ENCODE measurements at places on chromosomes 12 and 14.

- DNase-seq: no peak
Measured at GRCh38 chr14:52011523-52011922, 22.2 kb downstream of the RTRAF start.

DNA sequence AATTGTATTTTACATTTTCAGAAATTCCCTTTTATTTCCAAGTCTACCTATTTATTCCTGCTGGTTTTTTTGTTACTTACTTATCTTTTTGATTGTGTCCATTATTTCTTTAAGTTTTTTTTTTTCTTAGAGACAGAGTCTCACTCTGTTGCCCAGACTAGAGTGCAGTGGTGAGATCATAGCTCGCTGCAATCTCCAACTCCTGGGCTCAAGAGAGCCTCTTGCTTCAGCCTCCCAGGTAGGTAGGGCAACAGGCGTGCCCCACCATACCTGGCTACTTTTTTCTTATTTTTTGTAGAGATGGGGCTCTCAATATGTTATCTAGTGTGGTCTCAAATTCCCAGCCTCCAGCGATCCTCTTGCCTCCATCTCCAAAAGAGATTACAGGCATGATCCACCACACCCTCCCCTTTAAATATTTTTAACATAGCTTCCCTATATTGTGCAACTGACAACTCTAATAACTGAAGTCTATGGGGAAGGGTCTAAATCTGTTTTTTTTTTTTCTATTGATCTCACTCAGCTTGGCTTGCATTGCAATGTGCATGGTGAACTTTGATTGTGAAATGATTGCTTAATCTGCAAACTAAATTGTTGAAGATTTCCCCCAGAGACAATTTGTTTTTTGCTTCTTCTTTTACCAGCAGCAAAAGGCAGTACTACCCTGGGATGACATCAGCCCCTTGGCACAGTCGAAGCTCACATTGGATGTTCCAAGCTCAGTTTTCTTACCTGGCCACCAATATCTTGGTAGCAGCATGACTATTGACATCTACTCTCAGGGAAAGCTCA lies 25.7 kb upstream of the COCH start:
- DNase-seq: no peak

DNA sequence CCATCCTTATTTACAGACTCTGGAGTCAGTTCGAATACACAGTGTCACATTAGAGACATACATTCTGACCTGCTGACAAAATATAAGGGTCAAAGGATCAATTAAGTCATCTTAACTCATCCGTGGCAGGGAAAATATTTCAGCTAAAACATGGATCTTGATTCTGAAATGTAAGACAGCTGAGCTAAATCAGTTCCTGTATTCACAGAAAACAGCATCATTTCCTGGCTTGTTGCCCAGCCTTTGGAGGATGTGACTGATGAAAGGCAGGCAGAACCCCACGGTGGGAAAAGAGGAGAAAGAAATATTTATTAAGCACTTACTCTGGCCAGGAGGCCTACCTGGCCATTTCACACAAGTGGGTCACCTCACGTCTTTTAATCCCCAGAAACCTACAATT lies 101.9 kb downstream of the GAS2L3 start:
- DNase-seq: no peak

DNA sequence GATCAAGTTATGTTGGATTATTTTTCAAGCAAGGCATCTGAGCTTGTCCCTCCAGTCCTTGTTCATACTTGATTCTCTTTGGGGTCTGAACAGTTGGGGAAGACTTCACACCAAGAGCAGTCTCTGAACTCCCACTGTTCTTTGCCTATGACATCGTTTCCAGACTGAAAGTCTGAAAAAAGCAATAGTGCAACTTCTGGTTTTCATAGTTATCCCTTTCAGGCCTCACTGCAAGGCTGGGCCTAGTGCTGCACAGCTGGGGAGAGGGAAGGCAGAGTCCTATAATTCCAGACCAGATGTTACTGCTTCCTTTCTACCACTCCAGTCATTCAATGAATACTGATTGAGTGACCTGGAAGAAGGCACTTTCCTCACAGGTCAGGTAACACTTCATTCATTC lies 187.1 kb upstream of the CCND2 start:
- no peak for DNase-seq

GRCh38 chr12:57852620-57853500 lies 6.3 kb upstream of the CTDSP2 start:
- no peak for DNase-seq

DNA sequence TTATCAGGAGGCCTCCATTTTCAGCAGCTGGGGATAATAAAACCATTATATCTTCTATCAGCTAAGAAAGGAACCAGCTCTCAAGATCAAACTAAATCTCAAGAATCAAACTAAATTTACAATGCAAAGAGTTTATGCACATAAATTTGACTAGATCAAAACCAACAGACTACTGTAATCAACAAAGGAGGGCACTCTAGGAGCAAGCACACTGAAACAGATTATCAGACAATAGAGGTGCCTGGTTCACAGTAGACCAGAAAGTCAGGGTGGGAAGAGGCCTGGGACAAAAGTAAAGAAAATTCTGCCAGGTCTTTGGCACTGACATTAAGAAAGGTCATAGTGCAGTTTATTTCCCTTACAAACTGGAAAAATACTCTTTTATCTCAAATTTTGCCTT lies 61.0 kb downstream of the HECTD4 start:
- no peak for DNase-seq

GRCh38 chr12:104462931-104463339 lies 6.2 kb downstream of the CHST11 start:
- DNase-seq: no peak

DNA sequence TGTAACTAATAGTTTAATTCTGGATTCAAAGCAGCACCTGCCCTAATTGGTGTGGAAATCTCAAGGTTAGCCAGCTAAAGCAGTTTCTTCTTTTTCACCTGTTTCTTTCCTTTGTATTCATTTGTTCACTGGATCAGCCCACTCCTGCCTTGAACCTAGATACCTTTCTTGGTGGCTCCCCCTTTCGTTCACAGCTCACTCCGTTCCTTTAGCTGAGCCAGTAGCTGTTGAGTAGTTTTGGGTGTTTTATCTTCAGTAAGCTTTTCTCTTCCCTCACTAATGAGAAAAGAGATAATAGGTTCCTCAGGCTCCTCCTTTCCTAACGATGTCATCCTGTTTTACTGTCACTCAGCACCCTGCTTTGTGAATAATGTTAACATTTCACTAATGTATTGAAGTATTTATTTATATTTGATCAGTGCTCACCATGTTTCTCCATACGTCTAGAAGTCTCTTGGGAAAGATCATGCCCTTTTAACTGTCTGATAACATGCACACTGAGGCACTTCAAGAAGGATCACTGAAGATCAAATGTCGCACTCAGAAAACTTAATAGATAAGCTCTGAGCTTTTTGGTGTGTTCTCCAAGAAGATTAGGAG lies 121.1 kb downstream of the TGFB3 start:
- DNase-seq: no peak

DNA sequence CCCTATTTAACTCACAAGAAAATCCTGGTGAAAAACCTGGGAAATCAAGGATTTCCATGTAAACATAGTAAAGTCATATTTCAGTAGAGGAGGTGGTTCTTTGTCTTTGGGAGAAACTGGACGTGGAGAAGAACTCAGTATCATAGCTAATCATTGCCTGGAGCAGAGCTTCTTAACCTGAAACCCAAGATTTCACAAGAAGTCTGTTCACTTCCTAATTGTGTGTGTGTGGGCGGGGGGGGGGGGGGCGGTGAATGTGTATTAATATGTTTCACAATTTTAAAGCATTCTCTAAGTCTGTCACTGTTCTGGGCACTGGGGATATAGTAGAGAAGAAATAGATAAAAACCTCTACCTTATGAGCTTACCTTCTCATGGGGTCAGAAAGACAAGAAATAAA lies 96.7 kb upstream of the PPP4R3A start:
- DNase-seq: no peak

DNA sequence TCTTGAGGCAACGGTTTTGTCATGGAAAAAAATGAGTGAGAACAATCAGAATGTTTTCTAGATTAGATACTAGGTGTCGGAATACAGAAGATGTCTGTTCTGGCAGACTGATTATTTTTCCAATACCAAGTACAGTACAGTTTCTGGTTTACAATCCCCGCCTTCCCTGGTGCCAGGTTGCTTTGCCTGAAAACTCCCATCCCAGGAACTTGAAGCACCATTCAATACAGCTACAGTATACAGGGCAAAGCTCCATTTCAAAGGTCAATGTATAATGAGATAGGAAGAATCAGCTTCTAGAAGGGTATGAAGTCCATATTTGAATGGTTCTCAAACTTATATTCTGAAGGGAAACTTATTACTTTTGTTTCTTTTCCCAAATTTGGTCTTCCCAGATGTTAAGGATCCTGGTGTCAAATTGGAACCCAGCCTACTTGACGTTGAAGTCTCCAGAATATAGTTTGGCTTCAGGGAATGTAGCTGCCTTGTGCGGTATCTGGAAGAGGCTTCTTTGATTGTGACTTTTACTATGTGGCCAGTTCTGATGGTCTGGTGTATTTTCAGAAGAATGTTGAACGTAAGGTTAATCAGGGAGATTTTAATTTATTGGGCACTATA lies 238.0 kb upstream of the ATP2B1 start:
- no peak for DNase-seq

- no peak for DNase-seq
Measured at GRCh38 chr14:64688811-64689281, 15.4 kb upstream of the PLEKHG3 start.

DNA sequence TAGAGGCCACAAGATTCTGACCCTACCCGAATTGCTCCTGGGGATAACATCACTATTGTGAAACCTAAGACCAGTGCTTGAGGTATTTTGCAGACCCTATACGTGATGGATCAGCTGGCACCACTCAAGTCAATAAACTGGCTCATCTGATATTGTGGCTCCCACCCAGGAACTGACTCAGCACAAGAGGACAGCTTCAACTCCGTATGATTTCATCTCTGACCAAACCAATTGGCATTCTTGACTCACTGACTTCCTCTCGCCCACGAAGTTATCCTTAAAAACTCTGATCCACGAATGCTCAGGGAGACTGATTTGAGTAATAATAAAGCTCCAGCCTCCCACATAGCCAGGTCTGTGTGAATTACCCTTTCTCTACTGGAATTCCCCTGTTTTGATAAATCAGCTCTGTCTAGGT lies 1036.1 kb upstream of the TMEM132C start:
- no peak for DNase-seq

DNA sequence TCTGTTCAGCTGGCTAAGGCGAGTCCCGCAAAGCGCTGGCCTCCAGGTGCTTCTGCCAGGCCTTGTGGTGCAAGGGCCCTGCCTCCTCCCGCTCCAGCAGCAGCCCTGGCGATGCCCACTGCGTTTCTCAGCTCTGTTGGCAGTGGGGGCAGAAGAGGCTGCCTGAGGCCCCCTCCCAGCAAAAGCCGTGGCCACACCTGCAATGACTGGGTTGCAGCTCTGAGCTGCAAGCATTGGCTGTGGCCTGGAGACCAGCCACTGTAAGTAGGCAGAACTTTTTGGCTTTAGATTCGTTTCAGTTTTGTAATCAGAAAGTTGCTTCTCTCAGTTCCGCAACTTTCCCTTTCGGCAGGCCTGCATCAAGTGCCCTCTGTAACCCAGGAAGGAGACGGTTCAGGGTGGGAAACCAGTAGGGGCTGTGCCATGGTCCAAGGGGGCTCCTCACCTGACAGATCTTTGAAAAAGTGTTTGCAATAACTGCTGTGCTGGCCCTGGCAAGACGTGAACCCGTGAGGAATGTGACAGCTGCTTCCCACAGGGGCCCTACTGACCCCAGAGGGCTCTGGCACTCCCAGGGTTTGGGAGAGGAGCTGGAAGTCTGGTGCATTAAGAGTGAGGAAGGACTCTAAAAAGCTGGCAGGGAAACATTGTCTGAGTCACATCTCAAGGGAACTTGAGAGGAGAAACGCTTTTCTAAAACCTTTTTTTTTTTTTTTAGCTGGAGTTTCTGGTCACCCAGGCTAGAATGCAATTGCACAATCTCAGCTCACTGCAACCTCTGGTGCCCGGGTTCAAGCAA lies 54.5 kb upstream of the MAX start:
- DNase-seq: no peak
